NCI-H1436 treated with DMSO at 0.1 percent for 48 hours (cell line): ENCODE measurements at places on chromosomes 11 and 22.

GRCh38 chr11:120112174-120112796 lies 25.6 kb downstream of the TRIM29 start:
- no peak for DNase-seq

DNA sequence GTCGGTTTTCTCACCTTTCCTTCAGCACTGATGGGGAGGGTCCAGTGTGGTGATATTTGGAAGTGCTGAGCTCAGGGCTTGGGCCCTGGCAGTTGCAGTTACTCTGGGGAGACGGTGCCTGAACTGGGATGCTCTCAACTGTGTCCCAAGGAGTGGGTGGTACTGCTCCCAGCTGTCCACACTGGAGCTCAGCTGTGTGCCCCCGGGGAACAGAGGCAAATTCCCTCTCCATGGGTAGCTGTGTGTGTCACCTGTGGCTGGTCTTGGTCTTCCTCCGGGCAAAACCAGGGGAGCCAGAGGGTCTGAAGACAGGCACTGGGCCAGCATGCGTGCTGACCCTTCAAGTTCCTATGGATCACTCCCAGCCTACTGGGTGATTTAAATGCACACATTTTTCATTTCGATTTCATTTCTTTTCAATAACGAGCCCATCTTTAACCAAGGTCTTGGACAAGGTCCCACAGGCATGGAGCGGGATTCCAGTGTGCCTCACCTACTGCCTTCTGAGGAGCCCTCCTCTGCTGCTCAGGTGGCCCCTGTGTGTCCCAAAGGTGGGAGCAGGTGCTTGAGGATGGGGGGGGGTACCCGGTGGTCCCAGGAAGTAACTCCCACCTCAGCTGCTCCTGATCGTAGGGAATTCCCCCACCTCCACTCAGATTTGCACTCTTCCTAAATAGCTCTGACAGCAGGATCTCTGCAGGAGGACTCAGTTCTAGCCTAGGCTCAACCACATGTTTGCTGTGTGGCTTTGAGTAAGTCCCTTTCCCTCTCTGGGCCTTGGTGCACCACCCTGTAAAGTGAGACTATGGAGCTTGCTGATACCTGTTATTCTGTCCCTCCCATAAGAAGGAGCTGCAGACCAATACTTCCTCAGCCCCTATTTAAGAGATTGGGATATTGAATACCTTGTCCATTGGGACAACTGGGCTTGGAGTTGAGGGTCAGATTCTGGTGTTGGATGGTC lies 16.8 kb downstream of the PRDM11 start:
- no peak for DNase-seq

DNA sequence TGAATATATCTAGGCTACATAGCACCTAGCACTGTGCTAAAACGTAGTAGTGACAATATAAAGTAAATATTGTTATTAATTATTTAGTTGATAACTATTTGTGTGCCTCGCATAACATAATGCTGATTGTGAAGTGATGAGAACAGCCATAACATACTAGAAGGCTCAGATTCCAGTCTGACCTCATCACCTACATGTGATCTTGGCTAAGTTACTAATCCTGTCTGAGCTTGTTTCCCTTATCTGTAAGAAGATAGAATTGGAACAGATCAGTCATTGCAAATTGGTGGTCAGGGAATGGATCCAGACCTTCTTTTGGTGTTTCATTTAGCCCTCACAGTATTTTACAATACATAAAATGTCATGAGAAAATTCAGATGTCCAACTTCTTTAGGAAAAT lies 103.4 kb upstream of the SEZ6L start:
- no peak for DNase-seq

DNA sequence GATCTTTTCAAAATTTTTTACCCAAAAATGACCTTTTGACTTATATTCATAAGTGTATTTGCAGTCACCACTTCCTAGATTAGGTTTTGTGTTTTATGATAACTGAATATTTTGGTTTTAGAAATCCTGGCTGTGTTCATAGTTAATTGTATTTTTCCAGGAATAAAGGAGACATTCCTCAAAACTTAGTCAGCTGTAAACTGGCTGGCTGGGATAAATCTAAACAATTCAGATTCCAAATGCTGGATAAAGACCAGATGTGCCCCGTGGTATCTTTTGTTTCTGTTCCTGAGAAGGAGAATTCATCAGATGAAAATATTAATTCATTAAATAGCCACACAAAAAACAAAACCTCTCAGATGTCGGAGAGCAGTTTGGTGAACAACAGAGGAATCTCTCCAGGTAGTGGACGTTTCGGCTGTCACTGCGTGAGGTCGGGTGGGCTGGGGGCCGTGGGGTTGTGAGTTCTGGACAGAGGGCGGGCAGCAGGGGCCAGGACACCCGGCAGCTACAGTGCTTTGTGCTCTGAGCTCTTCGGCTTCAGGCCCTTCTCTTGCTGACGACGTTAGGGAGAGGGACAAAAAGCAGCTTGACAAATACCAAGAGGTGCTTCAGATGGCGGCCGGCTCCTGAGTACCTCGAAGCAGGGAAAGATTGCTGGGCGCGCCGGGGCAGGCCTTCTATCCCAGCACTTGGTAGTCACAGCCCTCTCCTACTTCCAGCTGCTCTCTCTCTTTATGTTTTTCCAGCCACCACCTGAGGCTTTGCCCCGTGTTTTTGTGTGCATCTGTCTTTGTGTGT lies 24.6 kb downstream of the MOV10L1 start:
- DNase-seq: no peak

- DNase-seq: no peak
Measured at GRCh38 chr11:19577391-19577975, 135.2 kb upstream of the NAV2 start.

DNA sequence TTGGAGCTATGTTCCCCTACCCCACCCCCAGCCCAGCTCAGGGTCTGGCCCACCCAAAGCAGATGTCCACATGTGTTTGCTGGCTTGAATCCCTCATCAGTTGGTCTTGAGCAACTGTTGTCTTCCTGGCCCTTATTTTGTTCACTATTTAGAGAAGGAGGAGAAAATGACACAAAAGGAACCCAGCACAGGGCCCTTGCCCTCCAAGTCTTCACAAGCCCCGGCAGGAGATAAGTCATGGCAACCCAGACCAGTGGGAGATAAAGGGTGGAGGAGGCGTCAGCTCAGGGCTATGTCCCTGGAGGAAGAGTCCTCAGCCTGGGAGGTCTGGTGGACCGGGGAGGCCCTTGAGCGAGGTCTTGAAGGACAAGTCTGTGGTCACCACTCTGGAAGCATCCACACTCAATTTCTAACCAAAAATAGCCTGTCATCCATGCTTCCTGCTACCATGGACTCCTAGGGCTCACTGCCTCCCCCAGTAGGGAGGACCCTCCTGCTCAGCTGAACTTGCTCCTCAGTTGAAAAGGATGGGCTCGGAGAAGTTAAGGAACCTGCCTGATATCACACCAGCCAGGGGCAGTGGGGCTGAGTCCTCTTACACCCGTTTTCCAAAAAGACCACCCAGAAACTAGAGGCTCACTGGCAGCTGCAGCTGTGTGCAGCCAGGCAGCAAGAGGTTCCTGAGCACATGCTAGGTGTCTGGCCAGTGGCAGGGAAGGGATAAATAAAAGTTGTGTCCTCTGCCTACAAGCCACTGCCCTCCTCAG lies 1.8 kb upstream of the RAB3IL1 start:
- no peak for DNase-seq

DNA sequence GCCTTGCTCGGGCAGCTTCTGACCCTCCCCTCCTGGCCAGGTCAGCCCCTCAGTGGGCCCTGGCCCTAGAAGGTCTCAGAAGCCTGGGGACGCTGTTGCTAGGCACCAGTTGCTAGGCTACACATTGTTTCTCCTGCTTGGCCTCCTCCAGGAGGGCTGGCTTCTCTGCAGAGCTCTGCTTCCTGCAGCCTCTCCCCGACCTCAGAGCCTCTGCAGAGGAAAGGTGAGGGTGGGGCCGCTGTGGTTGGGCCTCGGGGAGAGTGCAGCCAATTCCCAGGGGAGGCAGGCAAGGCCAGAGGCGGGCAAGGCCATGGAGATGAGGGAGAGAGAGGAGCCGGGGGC lies 27.6 kb upstream of the LRRC10B start:
- peak; percentile 5 for DNase-seq

DNA sequence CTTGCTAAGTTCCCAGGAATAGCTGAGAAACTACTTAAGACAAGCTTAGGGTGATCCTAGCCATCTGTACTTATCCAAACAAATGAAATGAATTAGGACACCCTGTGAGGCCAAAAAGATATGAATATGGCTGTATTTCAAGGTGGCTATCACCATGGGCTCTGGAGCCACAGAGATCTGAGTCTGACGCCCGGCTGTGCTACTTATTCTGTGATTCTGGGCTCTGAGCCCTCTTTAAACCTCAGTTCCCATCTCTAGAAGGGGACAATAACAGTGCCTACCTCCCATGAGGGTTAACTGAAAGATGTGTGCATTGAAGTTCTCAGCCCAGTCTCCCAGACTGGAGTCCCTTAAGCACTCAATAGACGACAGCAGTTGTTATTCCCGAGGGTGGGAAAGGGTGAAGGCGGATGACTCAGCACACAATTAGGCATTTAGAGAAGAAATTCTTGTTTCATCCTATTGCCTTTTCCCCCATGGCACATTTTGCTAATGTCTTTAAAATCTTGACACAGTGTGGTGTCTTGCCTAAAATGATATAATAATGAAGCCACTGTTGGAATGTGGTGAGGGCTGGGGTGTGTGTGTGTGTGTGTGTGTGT lies 132.5 kb downstream of the ADAMTS15 start:
- DNase-seq: no peak

- no peak for DNase-seq
Measured at GRCh38 chr11:84914511-84914910, 712.6 kb downstream of the DLG2 start.

- no peak for DNase-seq
Measured at GRCh38 chr11:75594211-75594610, 32.2 kb downstream of the SERPINH1 start.

GRCh38 chr11:13705710-13706109 lies 37.2 kb downstream of the FAR1 start:
- no peak for DNase-seq

DNA sequence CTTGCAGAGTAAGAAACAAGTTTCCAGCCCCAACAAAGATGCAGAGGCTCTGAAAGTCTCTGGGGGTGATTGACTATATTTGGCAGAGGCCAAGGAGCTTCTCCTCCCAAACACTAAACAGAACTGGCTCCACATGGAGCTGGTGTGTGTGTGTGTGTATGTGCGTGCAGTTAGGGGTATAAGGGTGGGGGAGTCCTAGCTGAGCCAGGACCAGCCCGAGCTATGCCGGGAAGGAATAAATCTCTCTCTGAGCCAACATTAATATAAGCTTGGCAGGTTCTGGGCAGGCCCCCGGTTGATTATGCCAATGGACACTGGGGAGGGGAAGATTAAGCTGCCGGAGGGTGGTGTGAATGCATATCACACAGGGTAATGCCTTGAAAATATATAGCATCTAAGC lies 324.2 kb downstream of the MIAT start:
- DNase-seq: no peak

DNA sequence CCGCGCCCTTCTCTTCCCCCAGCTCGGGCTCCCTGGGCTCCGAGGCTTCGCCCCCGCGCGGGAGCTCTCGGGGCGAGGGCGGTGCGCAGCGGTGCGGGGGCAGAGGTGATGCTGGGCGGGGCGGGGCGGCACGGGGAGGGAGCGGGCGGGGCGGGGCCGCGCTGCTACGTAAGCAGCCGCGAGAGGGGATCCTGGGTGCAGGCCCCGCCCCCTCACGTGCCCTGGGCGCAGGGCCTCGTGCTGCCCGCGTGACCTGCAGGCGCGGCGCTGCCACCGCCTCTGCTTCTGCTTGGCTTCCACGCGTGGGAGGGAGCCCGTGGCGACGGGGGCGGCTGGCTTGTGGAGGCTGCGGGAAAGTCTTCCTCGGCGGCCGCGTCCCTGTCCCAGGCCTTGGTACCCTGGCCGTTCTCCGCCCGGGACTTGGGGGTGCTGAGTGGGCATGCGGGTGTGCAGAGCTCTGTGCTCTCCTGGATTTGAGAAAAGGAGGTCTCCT lies 132.6 kb upstream of the HSD17B12 start:
- no peak for DNase-seq

DNA sequence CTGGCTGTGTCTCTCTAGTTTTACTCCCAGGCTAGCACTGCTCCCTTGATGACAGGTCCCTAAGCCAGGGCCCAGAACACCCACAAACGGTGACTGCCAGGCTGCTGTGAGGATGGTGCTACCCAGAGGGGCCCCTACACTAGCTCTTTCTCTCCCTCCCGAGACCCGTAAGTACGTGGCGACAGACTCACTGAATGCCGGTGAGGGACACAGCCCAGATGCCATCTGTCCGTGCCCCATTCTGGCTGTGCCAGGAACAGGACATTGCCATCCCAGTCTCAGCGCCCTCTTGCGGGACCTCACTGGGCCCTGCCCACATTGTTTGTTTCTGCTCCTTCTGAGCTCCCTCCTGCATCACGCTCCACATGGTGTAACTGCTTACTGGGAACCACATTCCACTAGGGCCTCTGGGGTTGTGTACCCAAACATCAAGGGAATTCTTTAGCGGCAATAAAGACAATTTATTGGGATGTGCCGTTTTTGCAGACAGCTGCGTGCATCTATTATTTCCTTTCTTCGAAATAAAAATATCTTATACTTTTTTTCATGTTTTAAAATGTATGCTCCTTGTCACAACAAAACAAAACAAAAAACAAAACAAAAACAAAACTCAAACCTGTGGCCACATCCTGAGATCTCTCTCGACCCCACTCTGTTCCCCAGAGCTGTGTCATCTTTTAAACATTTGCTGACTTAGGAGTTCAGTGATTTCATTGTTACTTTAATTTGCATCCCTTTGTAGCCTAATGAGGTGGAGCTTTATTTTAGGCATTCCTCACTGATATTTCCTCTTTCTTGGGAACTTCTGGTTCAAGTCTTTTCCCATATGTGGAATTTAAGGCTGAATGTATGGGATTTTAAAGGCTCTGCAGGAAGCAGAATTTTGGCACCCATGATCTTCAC lies 4.4 kb upstream of the TPCN2 start:
- DNase-seq: no peak

- DNase-seq: no peak
Measured at GRCh38 chr11:76160856-76161255, 45.4 kb downstream of the WNT11 start.
